Mucosa of descending colon (tissue), 3 donors: ENCODE measurements at places on chromosomes 7 and 10. TPM values are rescaled to one million over a fixed set of nuclear protein-coding genes. Genes with fewer than 3 reads are reported as not detected.

GRCh38 chr10:62665771-62666170 lies 138.7 kb upstream of the ADO start:
- DNase-seq: no peak

DNA sequence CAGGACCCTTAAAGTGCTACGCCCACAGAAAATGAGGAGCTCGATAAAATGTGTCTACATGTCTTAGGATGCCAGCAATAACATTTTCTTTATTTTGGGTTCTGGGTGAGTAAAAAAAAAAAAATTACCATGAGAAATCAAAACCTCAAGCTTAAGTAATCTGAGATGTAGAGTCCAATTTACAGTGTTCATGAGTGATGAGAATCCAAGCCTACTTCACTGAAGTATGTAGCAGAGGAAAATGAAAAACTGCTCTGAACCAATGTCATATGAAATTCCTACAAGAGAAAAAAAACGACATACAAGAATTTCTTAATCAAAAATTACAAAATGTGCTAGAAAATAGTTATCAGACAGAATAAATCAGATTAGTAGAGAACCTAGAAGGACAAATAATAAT lies 274.4 kb downstream of the HTR7 start:
- no peak for DNase-seq

- no peak for DNase-seq
Observed at GRCh38 chr10:133243593-133243992, 5.9 kb downstream of the VENTX start.

- DNase-seq: no peak
Observed at GRCh38 chr7:101635484-101635883, 6.4 kb upstream of the MYL10 start.

- no peak for DNase-seq
Observed at GRCh38 chr7:9863545-9863944, 1110.1 kb upstream of the PHF14 start.

GRCh38 chr7:35716038-35716803 lies 21.3 kb upstream of the HERPUD2 start:
- no peak for DNase-seq

GRCh38 chr7:74726309-74727101 lies 47.3 kb upstream of the NCF1 start:
- no peak for DNase-seq

The SEC24C gene
- 73.6 TPM for total RNA-seq

The AKR1C3 gene
- total RNA-seq: 308 TPM

The GDF2 gene
- total RNA-seq: not detected

The DNAJC12 gene
- 8.8 TPM for total RNA-seq

The HKDC1 gene
- total RNA-seq: 31.2 TPM

The SLC13A1 gene
- 1.6 TPM for total RNA-seq
